ENCODE measurements at places on chromosomes 3 and 15. TPM values are rescaled to one million over a fixed set of nuclear protein-coding genes. Genes with fewer than 3 reads are reported as not detected.

GREM1 gene
- total RNA-seq: not detected

C3orf62 gene
- total RNA-seq: 1.0 TPM

RETNLB gene
- not detected for total RNA-seq

- DNase-seq: no peak
These were observed 488.3 kb upstream of the GOLIM4 start for GRCh38 chr3:168583977-168584376.

GRCh38 chr15:100968050-100968966 is 49.2 kb downstream of the LRRK1 start:
- no peak for DNase-seq

DNA sequence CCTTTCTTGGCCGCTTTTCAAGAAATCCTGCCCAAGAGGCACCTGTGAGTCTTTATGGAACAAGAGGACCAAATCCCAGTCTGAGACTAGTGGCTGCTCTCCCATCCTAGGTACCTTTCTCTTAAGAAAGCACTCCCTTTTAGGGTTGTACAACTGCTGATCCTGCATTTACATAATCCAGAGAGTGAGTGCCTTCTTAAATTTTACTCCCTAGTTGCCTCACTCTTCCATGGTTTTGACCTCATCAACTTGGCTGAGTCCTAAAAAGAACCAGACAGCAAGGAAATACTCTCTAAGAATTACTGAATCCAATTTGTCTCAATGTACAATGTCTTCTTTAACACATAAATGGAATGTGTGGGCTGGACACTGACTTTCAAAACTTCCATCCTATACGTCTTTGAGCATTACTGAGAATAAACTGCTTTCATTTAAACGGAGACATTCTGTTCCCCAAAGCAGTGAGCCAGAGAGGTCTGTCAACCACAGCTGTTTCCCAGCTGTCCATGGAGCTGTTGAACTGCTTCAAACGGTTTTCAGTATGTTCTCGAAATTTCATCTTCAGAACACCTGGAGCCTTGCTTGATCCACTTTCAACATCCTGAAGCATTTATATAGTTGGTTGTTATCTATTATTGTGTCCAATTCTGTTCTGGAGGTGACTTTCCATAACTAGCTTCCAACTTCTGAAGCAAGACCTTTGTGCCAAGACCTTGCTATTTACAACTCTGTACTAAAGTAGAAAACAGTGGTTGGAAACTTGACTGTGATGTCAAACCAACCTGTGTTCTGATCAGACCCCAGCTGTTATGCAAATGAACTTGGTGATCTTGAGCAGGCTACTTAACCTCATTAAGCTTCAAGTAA is 179.1 kb downstream of the SLC9A9 start:
- DNase-seq: no peak

GRCh38 chr3:140911822-140912221 is 29.8 kb upstream of the SLC25A36 start:
- no peak for DNase-seq

- no peak for DNase-seq
These were observed 215.7 kb upstream of the THBS1 start for GRCh38 chr15:39365161-39365560.

- DNase-seq: no peak
These were observed 800 bp downstream of the EPHA3 start for GRCh38 chr3:89108291-89108550.

GRCh38 chr3:3448468-3448867 is 269.0 kb upstream of the CRBN start:
- DNase-seq: no peak

GRCh38 chr15:100318880-100319279 is 22.9 kb downstream of the ADAMTS17 start:
- DNase-seq: no peak
